ENCODE measurements at places on chromosomes 5 and 9.

- DNase-seq: no peak
Observed at GRCh38 chr5:76657683-76658311, 34.6 kb upstream of the F2RL2 start.

GRCh38 chr5:39092581-39093351 lies 18.6 kb upstream of the RICTOR start:
- peak; percentile 22 for DNase-seq

DNA sequence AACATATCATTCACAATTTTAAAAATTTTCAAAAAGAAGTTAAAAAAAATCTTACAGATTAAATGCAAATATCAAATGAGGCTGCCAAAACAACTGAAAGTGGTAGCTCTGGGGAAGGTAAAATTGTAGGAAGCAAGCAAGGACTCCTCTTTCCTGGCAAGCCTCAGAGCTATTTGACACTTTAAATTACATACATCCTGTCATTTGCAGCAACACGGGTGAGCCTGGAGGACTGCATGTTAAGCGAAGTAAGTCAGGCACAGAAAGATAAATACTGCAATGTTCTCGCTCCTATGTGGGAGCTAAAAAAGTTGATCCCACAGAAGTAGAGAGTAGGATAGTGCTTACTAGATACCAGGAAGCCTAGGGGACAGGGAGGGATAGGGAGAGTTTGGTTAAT lies 58.0 kb downstream of the LPAR1 start:
- DNase-seq: peak; percentile 19

- DNase-seq: peak; percentile 58
Observed at GRCh38 chr9:122904466-122904822, 715 bp downstream of the RC3H2 start.

GRCh38 chr9:129204840-129205239 lies 26.8 kb upstream of the IER5L start:
- no peak for DNase-seq

- DNase-seq: no peak
Observed at GRCh38 chr9:99255651-99256050, 33.6 kb downstream of the SEC61B start.

DNA sequence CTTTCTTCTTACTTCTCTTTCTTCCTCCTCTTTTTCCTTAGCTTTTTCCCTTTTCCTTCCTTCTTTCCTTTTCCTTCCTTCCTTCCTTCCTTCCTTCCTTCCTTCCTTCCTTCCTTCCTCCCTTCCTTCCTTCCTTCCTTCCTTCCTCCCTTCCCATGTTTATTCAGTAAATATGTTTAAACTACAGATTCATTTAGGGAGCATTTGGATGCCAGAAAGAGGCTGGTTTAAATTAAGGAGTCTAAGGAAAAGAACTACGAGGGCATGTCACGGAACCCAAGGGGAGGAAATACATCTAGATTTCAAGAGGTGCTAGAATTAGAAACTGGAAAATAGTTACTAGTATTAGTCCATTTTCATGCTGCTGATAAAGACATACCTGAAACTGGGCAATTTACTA lies 320.0 kb upstream of the ARRDC3 start:
- DNase-seq: no peak

GRCh38 chr5:167485061-167485774 lies 806.2 kb upstream of the WWC1 start:
- no peak for DNase-seq

DNA sequence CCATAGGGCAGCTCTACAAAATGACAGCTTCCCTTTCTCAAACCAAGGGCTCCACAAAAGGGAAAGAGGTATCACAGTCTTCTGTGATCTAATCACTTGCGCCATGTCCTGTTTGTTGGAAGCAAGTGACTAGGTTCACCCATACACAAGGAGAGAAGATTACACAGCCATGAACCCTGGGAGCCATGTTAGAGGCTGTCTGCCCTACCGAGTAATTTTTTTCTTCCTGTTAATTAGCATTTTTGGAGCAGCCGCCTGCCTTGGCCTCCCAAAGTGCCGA lies 33.2 kb upstream of the GOLPH3 start:
- no peak for DNase-seq

DNA sequence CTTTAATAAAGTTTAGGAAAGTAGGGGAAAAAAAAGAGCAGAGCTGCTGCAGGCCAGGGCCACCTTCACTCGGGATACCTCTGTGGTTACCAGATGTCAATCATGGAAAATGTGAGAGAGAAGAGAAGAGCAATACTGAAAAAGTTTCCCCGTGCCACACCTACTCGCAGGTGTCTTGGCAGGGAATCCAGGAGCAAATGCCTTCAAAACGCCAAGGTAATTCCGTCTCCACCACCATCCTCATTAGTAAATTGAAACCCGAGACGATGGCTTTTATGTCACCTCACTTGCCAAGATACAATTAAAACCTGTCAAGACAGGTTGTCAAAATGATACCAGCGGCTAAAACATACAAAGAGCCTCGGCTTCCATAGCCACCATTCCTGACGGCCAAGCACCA lies 49.7 kb downstream of the FAM81B start:
- DNase-seq: no peak

DNA sequence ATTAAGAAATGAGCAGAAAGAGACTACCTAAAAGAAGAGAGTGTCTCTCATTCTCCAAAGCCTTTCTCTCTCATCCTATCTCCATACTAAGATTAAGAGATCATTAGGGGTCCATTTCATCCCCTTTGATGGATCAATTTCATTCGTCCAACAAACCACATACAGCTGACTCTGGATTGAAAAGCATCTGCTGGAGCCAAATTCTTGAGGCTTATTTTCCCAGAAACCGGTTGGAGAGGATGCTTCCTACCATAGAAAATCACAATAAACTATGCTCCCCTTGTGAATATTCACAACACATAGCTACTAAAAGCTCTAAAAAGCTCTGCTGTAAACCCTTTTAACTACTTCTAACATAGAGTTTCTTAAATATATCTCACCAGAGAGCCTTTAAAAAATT lies 755.0 kb upstream of the ZNF608 start:
- DNase-seq: no peak

GRCh38 chr9:76756941-76757673 lies 7.1 kb upstream of the PCA3 start:
- no peak for DNase-seq

- peak; percentile 2 for DNase-seq
Observed at GRCh38 chr5:129361441-129362025, 98.6 kb upstream of the ADAMTS19 start.

- no peak for DNase-seq
Observed at GRCh38 chr5:119913425-119913824, 284.1 kb downstream of the FAM170A start.

DNA sequence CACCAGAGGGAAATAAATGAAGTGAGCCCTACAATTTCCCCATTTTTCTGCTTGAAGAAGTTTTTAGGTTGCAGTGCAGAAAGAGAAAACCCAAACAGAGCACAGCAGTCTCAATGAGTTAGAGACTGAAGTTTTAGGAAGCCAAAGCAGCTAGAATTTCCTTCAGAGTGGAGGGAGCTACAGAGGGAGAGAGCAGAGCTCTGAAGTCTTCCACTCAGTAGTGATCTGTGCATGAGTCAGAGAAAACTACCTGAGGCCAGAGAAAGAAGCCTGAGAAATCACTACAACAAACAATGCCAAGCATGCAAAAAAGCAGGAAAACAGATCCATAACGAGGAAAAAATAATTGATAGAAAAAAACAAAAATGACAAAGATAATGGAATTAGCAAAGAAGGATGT lies 17.9 kb upstream of the NDUFB6 start:
- DNase-seq: no peak

- no peak for DNase-seq
Observed at GRCh38 chr9:76561900-76562299, 102.9 kb downstream of the GCNT1 start.

- peak; percentile 16 for DNase-seq
Observed at GRCh38 chr5:76682387-76682786, 33.5 kb upstream of the F2R start.

DNA sequence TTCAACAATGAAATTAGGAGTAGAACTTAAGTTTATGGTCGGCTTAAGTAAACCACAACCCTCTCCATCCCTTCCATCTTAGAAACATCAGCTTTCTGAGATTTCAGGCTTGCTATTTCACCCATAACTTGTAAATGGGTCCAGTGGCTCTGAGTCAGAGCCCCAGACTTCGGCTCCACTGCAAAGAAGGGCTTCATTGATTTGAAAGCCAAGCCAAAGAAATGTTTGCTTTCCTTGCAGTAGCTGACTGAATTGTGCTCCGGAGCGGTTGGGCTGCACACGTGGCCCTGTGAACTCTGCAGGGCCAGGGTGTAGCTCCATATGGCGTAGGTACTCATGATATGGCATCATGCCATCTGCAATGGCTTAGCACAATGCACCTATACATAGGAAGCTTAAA lies 57.0 kb downstream of the NREP start:
- no peak for DNase-seq

- DNase-seq: no peak
Observed at GRCh38 chr9:33823801-33824200, 6.8 kb downstream of the UBE2R2 start.

GRCh38 chr9:1052365-1053281 lies 2.5 kb downstream of the DMRT2 start:
- no peak for DNase-seq

DNA sequence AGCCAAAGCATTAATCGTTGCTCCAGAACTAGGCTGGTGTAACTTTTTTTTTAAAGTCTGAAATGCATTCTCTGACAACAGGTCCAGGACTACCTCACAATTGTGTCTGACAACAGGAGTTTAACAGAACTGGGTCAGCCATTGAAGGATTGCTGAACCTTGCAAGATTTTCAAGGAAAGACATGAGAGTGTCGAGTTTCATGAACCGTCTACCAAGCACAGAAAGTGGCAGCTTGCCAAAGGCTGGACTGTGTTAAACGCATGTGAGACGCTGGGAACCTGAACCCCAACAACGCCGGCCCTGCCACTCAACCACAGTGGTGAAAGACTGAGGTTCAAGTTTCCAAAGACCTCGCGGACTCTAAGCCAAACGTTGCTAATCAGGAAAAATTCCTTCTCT lies 79.1 kb downstream of the LHFPL2 start:
- peak; percentile 57 for DNase-seq

- DNase-seq: peak; percentile 71
Observed at GRCh38 chr9:99103901-99104458, 933 bp upstream of the TGFBR1 start.

DNA sequence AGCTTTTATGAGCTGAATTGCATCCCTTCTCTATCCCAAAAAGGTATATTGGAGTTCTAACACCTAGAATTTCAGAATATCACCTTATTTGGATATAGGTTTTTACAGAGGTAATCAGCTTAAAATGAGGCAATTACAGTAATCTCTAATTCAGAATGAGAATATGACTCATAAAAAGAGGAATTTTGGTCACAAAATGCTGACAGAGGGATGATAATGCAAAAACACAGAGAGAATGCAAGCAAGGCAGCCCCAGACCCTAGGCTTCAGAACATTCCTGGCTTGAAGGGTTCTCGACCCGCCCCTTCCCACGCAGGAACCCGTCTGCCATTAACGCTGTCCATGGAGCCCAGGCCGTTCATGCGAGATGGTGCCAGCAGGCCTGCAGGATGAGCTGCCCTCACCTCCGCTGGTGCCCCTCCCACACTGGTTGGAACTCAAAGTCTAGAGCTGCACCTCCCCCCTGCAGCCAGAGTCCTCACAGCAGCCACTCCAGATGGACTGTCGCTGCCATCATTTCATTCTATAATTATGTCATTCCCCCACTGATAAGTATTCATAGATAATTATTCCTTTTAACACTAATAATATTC lies 1173.4 kb upstream of the ACO1 start:
- no peak for DNase-seq

GRCh38 chr9:23611869-23612268 lies 214.2 kb downstream of the ELAVL2 start:
- no peak for DNase-seq

DNA sequence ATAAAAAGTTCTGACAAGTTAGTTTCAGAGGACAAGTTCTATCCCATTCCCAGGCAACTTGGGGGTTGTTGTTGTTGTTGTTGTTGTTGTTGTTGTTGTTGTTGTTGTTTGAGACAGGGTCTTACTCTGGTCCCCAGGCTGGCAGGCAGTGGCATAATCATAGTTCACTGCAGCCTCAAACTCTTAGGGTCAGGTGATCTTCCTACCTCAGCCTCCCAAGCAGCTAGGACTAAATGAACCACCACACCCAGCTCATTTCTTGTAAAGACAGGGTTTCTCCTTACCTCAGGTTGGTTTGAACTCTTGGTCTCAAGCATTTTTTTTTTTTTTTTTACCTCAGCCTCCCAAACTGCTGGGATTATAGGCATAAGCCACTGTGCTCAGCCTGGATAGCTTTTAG lies 15.3 kb downstream of the PPP1R2B start:
- no peak for DNase-seq
